ENCODE measurements at places on chromosomes 6 and 20. TPM values are rescaled to one million over a fixed set of nuclear protein-coding genes. Genes with fewer than 3 reads are reported as not detected.

DNA sequence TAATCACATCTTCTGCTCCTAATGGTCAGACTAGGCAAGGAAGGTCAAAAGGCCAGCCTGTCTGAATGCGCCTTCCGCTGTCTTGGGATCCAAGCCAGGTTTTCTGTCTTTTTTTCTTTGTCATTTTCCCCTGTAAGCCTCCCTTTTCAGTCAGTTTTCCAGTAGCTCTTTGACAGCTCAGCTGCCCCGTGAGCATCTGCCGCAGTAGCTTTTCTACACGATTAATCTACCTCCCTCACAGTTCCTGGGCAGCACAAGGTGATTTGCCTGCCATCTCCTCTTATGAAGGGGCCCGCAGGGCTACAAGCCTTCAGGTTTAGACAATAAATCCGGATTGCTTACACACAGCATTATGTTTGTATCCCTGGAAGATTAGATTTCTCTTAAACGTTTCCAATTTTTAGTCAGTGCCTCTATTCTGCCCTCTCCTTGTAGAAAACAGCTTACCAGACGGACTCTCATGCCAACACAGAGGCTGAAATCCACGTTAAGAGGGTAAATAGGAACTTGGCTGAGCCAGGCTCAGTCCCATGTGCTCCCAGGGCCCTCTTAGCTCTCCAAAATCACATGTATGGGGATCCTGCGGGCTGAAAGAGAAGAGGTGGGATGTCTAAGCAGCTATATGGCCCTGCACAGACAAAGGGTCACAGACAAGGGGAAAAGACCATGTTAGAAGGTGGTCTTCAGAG is 77.2 kb downstream of the LY86 start:
- no peak for DNase-seq

- no peak for DNase-seq
Measured at GRCh38 chr20:33627577-33628216, 34.4 kb upstream of the C20orf144 start.

GRCh38 chr6:5776706-5777390 is 229.9 kb downstream of the NRN1 start:
- DNase-seq: no peak

DNA sequence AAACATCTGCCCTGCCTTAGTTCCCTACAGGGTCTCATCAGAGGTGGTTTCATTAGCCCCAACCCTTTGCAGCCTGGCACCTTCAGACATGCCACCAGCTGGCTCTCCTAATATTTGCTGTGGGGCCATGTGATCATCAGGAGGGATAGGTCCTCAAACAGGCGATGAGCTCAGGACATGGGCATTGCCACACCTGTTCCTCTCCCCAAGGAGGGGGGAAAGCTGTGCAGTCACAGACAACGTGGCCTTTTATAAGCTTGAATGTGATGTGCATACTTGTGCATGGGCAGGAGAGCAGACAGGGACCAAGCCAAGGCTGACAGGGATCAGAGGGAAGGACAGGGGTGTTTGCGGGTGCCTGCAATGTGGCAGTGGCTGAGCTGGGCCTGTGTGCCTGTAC is 78.8 kb upstream of the ZNFX1 start:
- no peak for DNase-seq

- no peak for DNase-seq
Measured at GRCh38 chr6:137496368-137496767, 2.2 kb upstream of the OLIG3 start.

DNA sequence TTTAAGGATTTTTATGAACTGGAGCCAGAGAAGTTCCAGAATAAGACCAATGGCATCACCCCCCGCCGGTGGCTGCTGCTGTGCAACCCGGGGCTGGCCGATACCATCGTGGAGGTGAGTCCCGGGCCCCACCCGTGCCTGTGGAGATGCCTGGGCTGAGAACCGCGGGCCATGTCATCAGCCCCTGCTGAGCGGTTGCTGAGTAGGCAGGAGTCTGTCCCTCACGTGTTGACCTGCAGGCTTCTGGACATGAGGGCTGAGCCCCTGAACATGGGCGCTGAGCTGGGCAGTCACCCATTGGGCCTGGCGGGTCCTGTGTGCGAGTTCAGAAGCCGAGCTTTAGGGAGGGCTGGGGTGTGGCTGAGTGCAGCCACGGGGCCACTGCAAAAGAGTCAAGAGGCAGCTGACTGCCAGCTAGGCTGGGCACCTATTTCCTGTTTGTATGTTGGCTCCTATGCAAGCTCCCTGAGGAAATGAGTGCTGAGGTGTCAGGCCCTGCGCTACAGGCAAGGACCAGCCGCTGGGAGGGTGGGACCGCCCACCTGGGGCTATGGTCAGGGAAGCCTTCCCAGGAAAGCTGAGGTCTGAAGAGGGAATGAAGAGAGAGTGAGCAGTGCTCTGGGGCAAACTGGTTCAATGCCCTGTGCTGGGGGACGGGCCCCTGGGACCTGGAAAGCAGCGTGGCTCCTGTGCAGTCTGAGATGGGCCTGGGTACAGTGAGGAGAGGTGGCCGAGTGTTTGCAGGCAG is 34.3 kb downstream of the PYGB start:
- DNase-seq: peak; percentile 15

GRCh38 chr6:113402544-113402943 is 454.6 kb upstream of the MARCKS start:
- DNase-seq: no peak

GRCh38 chr6:112620812-112621569 is 273.9 kb downstream of the RFPL4B start:
- DNase-seq: no peak

- DNase-seq: no peak
Measured at GRCh38 chr6:99130897-99131873, 183.4 kb upstream of the FBXL4 start.

DNA sequence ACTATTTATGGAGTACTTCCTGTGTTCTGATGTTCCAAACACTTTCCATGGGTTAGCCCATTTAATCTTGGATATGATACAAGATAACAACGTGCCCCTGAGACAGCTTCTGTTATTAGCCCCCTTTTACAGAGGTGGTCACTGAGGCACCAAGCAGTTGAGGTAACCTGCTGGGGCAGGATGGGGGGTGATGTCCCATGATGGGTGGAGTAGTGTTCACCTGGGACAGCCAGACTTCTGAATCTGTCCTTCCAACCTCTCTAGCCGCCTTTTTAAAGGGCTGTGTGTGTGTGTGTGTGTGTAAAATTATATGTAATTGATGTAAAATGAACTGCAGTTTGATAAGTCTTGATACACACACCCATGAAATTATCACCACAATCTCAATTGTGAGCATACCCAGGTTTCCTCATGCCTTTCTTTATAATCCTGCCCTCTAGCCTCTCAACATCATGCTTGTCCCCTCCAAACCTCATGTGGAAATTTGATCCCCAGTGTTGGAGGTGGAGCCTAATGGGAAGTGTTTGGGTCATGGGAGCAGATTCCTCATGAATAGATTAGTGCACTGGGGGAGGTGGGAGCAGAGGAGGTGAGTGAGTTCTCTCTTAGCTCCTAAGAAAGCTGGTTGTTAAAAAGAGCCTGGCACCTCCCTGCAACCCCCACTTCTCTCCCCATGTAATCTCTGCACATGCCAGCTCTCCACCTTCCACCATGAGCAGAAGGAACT is 39.2 kb downstream of the PLAGL2 start:
- DNase-seq: no peak

GRCh38 chr6:13216236-13217014 is 111.9 kb downstream of the TBC1D7 start:
- DNase-seq: no peak

- DNase-seq: no peak
Measured at GRCh38 chr6:7124636-7125035, 16.9 kb downstream of the RREB1 start.

GRCh38 chr20:34755367-34755766 is 51.2 kb downstream of the TP53INP2 start:
- DNase-seq: no peak

- DNase-seq: no peak
Measured at GRCh38 chr20:64240243-64241015, 15.1 kb upstream of the PCMTD2 start.

GRCh38 chr6:39887692-39888450 is 46.4 kb downstream of the MOCS1 start:
- DNase-seq: no peak

DNA sequence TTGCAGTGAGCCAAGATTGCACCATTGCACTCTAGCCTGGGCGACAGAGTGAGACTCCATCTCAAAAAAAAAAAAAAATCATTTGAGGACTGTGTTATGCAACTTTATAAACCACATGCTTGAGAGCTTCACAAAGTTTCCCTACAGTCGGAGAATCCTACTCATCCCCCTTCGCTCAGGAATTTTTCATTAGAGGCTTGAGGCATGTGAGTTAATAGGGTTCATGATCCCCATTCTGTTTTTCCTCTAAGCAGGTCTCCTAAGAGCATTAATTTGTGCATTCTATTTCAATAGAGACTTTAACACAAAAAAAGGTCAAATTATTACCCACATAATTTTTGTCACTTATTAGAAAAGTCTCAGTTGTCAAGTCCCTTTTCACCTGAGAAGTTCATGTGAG is 103.7 kb upstream of the SOX4 start:
- DNase-seq: no peak

DNA sequence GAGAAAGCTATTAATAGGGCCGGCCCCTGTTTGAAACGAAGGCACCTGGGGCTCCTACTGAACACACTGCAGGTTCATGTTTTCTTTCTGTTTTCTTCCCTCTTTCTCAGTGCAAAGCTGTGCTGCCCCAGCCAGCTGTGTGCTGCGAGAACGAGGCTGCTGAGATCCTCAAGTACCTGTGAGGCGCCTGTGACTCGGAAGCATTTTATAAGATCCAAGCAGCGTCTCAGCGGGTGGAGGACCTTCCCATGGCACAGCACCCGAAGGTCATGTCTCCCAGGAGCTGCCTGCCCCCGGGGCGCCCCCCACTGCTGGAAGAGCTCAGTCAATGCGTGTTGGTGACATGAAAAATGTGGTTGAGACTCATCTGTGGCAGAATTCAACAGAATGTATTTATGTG is 66.3 kb downstream of the SMOC2 start:
- no peak for DNase-seq

DNA sequence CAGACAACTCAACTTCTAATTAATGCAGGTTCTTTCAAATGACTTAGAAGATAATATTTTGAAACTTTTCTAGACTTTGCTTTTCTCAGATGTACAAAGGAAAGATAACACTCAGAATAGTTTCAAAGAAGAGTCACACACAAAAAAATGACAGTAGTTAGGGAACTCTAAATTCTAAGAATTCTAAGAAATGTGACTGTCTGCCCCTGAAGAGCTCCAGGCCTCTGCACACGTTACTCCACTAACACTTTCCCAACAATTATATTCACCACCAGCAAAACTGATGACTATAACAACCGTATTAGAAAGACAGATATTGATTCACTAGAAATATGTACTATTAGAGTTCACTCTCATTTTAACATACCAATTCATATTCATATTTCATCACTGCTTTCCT is 133.3 kb upstream of the SMLR1 start:
- DNase-seq: no peak

DNA sequence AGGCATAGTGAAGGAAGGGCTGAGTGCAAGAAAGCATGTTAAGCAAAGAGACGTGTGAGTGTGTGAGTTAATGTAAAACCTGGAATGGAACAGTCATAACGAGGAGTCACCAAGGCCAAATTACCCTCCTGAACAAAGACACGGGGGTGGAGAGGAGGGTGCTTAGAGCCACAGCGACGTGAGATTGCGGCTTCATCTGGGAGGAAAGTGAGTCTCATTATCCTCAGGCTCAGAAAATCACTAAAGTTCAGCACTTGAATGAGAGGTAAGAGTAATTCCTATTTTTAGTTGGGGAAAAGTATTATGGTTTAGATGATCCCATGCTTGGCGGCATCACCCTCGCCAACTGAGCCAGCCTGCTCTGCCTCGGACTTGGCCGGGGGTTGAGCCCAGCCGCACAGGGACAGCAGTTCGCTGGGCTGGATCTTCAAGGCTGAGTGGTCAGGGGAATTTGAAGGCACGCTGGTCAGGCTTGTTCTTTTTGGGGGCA is 136.6 kb downstream of the DTNBP1 start:
- DNase-seq: no peak

DNA sequence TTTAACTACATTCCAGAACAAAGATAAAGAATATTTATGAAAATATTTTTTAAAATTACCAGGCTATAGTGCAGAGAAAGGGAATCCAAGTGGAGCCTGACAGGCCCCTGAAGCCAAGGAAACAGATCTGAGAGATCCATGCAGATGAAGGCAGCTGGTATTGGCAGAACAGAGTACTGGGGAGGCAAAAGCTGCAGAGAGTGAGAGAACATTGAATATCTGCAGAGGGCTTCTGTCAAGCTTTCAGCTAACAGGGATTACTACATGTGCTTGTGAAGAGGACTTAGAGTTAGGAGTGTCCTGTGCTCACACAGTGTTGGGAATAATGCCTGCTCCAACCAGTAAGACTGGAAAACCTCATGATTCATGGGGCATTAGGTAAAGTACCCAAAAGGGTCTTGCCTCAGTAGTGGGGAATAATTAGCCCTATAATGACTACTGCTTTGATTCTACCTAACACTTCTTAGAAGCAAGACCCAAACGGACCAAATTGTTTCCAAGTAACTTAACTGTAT is 657.2 kb downstream of the DHX35 start:
- no peak for DNase-seq

GRCh38 chr6:135296715-135297114 is 115.6 kb downstream of the MYB start:
- DNase-seq: no peak

- no peak for DNase-seq
Measured at GRCh38 chr6:160080097-160080496, 41.5 kb upstream of the SLC22A1 start.

DNA sequence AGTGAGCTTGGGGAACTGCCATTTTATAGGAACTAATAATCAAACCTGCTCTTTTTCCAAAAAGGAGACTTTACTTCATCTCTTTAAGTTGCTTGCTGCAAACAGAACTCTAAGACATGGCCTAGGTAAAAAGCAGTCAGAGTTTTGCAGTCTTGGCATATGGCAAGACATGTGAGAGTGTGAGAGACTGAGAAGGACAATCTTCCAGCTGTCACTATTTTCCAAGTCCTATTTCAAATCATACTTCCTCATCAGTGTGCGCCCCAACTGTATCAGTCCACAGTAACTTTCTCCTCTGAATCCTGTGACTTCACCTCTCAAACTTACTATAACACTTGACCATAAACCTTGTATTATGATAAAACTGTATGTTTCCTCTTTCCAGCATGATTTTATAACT is 10.4 kb downstream of the CALHM6 start:
- no peak for DNase-seq

PPP1R14C gene
- total RNA-seq: 0.38 TPM

EFCAB8 gene
- total RNA-seq: 0.51 TPM

GRM1 gene
- 0.16 TPM for total RNA-seq

LGSN gene
- total RNA-seq: not detected

NEDD9 gene
- total RNA-seq: 25.5 TPM

HTR1E gene
- 0.82 TPM for total RNA-seq

SYTL3 gene
- 6.1 TPM for total RNA-seq
